CD4-positive, alpha-beta T cell treated with Interferon gamma for 1 hour (primary cell): ENCODE measurements at places on chromosomes 6 and 20.

- no peak for DNase-seq
Observed at GRCh38 chr6:26351544-26351953, 13.4 kb upstream of the BTN3A2 start.

DNA sequence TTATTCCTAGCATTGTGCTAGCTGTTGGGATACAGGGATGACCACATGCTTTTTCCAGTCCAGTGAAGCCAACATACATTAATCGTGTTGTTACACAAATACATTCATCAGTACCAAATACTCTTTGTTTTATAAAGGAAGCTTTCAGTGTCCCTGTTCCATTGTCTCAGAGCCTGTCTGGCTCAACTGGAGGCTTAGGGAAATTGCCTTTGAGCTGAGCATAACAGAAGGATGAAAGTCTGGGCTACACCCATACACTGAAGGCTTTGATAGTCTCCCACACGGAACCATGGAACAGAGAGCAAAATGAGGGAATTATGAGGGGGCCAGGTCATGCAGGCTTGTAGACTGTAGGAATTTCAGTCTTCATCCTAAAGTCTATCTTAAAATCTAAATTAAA is 126.4 kb upstream of the KCNQ5 start:
- DNase-seq: no peak

DNA sequence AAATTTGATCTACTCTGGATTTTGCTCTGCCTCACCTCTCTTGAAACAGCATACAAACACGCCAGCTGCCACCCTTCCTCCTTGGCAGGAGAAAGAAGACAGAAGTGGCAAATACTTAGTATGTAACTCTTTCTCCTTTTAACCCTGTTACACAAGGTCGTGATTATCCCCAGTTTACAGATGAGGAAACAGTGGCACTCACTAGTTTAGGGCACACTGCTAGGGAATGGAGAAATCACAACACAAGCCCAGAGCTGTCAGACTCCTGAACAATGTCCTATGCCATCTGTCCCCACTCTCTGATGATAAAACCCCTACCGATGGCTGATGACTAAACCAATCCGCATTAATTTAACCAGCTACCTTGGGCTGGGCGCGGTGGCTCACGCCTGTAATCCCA is 79.7 kb downstream of the FGD2 start:
- DNase-seq: no peak

DNA sequence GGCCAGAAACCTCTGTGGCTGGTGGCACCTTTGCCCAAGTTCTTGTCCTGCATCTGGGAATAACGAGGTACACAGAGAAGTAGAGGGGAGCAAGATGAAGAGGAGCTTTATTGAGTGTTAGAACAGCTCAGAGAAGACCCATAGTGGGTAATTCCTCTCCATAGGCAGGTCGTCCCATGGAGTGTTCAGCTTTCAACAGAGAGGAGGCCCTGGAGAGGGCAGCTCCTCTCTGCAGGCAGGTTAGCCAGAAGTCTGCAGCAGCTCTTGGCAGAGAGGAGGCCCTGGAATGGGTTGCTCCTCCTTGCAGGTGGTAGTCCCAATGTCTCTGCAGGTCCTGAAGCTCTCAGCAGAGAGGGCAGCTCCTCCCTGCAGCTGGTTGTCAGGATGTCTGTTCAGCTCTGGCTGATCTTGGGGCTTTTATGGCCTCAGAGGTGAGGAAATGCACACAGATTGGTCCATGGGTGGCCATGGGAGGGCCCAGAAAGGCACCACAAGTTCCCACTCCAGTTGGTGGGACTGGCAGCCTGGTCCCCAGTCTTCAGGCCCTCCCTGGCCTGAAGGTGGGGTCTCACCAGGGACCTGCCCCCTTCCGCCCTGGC is 89.0 kb downstream of the IPCEF1 start:
- DNase-seq: no peak
